MCF 10A (cell line): ENCODE measurements at places on chromosomes 2 and 18. TPM values are rescaled to one million over a fixed set of nuclear protein-coding genes. Genes with fewer than 3 reads are reported as not detected.
A peak's percentile ranks its signal among the peaks of the same experiment; 100 is the strongest.

The CRYBA2 gene
- not detected in 2 replicates for total RNA-seq

DNA sequence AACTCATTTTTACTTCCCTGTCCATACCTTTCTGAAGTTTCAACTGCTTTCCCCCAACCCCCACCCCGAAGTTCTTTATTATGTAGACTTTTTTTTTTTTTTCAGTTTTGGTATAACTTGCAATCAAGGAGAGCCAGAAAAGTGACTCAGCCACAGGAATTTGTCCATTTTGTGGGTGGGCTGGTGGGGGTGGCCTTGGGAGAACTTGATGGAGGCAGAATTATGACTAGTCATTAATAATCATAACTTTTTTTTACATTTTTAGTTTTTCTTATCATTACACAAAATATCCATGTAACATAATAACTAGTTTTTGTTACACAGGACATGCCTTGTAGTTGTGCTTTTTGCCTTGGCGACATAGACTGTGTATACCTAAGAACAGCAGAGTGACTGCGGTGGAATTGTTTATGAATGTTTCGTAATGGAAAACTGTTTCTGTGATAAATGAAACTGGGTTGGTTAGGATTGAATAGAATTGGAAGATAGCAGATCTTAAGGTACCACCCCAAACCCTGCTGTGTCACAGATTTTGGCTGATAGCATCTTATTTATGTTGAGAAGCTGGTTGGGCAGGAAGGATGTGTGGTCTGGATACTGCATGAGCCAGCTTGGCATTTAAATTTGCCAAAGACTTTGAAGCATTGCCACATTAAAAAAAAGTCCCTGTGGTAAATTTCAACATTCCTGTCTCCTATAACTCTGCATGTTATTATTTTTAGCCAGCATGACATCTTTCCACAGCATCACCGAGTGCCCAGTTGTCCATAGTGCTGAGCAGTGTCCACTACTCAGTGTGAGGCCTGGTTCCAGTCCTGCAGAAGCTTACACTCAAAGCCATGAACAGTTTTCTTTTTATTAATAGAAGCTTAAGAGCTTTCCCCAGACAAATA, 30.7 kb downstream of the LYPD6B start:
- DNase-seq: peak; percentile 59

DNA sequence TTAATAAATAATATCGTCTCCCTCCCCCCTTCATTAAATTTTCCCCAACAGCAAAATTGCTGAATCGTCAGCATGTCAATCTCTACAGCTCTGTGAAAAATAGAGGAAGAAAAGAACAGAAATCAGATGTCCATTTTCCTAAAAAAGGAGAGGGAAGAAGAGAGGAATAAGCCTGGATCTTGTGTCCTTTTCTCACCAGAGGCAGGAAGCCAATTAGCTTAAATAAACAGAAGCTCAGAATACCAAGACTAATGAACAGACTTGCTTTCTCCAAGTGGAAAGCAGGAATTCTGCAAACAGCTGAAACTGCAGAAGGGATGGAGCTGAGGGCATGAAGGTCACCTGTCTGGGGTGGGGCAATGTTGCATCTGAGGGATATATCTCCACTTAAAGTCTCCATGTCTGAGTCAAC, 265.7 kb downstream of the CCDC85A start:
- no peak for DNase-seq

The TLX2 gene
- not detected in 2 replicates for total RNA-seq

GRCh38 chr2:130981667-130982066, 111.6 kb downstream of the FAM168B start:
- peak; percentile 37 for DNase-seq

The CTLA4 gene
- not detected in 2 replicates for total RNA-seq

The THUMPD2 gene
- 11.4 and 17.2 TPM in 2 replicates for total RNA-seq

DNA sequence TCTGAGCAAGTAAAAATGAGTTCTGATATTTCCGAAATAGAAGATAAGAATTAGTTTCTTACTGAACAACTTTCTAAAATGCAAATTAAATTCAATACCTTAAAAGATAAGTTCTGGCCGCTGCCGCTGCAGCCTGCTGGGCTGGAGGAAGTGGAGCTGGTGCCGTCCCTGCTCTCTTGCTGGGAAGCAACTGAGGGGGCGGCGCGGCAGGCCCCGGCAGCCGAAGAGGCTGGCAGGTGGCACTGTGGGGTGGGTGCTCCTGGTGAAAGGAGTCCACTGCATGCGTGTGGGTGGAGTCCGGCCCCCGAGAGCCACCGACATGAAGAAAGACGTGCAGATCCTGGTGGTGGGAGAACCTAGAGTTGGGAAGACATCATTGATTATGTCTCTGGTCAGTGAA, 89.5 kb upstream of the ZNF519 start:
- no peak for DNase-seq

- no peak for DNase-seq
Observed at GRCh38 chr2:190846746-190847145, 33.9 kb upstream of the GLS start.

GRCh38 chr2:34991508-34992274, 1363.9 kb upstream of the CRIM1 start:
- DNase-seq: no peak

GRCh38 chr2:41955316-41956043, 92.3 kb upstream of the PKDCC start:
- no peak for DNase-seq

GRCh38 chr2:3450385-3451010, 68.8 kb downstream of the ADI1 start:
- DNase-seq: peak; percentile 8

- no peak for DNase-seq
Observed at GRCh38 chr2:173599821-173600359, 245.2 kb downstream of the CDCA7 start.

DNA sequence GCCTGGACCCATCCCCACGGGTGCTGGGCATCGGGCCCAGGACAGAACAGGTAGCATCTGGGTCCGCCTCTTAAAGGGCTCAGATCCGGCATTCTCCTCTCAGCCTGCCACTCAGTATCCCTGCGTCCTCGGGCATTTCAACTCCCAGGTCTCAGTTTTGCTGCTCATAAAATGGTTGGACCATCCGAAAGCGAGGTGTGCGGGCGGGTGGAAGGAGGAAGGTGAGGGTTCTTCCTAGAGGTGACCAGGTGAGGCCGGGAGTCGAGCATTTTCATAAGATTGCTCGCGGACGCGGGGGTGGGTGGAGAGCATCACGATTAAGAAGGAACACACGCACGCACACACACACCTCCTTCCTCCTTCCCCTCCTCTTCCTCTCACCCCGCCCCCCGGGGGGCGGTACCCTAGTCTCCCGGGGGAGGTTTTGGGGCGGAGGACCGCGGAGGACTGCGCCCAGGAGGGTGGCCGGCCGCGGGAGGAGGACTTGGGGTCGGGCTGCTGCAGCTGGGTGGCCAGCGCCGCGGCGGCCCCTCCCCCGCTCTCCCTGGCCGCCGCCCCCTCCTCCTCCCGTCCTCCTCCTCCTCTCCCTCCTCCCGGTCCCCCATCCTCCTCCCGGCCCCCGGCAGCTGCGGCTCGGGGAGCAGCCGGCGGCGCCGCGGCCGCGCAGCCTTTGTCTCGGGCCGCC, 97.9 kb upstream of the GPR45 start:
- DNase-seq: peak; percentile 39

DNA sequence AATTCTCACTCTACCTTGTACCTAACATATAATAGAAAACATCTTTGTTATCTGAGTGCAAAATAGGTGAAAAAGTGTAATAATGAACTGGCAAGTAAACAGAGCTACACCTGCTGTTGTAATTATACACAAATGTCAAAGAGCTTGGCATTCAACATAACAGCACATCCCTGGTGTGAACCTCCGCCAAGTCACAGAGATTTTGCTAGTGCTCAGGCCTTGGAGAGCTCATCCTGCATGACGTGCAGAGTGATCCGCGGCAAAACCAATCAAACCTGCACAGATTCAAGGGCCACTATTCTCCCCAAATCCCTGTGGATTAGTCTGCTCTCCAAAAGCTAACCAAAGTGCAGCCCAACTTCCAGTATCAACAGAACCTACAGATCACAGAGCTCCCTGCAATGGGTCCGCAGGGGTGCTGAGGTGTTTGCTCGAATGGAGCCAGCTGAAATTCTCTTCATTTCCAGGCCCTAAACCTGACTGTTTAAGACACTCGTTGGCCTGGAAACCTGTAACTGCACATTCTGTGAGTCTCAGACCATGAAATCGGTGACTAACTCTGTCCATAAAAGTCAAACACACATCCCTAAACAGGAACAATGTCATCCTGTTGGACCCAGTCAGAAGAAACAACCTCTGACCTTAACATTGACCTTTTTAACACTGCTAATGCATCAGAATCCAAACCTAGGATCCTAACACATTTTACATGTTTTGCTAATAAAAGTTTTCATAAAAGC, 111.8 kb downstream of the EPB41L3 start:
- DNase-seq: no peak

DNA sequence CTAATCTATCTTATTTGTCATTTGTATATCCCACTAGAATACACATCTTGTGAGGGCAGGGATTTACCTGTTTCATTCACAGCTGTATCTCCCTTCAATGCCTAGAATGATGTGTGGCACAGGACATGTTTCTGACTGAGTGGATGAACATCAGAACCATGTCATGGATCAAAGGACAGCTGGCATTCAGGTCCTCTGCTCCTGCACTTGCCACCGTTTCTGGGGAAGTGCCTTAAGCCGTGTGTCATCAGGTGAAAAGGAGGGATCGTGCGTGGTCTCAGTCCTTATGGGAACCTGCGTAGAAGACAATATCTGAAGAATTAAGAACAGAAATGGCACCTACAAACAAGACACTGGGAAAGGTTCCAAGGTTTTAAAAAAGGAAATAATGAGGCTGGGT, 206.1 kb upstream of the GATA6 start:
- DNase-seq: no peak

DNA sequence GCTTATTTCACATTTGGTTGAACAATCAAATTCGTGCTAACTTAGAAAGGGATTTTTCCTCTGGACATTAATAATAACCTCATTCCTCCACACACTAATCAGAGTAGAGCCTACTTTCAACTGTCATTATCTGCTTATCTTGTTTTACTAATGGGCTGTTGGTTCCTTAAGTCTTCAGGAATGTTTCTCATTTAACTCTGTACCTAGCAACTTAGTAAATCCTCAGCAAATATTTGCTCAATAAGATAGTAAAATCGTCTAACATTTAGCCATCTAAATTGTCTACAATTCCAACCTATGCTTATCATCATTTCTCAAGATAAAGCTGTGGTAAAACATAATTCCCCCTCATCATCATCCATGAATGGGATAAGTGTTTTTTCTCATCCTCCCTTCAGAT, 98.1 kb downstream of the CDH2 start:
- no peak for DNase-seq

GRCh38 chr2:174595116-174595809, 2.3 kb downstream of the WIPF1 start:
- no peak for DNase-seq

- peak; percentile 55 for DNase-seq
Observed at GRCh38 chr18:39604836-39605235, 2039.2 kb upstream of the CELF4 start.

The RAMP1 gene
- total RNA-seq: 4.3 and 11.2 TPM in 2 replicates

GRCh38 chr2:100731535-100731981, 88.4 kb upstream of the NPAS2 start:
- DNase-seq: peak; percentile 80
